ENCODE measurements at places on chromosomes 12 and 14.

DNA sequence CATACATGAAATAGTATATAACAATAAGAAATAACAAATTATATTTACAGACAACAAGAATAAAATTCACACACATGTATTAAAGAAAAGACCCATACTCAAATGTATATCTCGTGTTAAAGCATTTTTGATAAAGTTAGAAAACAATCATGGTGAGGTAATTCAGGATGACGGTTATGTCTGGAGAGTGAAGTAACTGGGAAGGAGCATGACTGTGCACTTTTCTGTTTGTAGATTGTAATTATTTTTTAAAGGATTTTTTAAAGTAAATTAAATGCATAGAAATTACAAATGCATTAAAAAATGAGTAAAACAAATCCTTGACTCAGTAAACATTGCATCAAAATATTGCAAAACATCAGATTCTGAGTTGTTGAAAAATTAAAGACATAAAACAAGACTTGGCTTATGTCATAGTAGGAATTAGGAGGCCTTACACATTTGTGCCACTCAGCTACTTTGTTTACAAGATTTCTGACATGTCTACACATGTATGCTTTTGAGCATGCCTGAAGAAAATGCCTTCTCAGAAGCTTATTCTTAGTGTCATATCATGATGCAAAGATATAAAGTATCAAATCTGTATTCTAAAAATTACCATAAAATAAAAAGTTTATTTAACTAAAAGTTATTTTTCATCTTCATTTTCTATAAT lies 1325.1 kb downstream of the SLC16A7 start:
- no peak for DNase-seq

DNA sequence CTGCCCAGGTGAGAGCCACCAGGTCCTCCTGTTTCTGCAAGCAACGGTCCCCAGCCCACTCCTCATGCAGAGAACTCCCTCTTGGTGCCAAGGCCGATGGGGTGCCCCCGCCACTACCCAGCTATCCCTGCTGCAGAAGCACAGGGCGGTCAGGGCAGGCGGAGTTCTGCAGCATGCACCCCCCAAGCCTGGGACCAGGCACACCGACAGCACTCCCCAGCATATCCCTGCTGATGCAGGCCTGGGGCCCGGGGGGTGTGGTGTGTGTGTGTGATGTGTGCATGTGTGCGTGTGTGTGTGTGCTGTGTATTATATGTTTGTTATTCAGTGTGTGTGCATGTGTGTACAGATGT lies 27.7 kb upstream of the FZD10 start:
- no peak for DNase-seq

DNA sequence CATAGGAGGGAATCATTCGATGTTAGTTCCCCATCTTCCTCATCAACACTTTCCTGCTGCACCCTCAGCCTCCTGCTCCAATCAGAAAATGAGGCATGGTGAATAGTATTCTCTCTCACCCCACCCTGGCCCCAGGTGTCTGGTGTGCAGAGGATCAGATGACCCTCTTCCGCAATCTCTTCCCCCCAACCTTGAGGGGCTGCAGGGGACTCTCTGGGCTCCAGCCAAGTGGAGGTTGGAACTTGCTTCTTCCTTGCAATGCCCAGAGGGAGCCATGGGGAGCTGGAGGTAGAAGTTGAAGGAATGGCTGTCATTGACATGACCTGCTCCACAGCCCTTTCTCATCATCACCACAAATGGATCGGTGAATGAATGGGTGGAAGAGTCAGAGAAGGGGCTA lies 20.2 kb upstream of the ESRRB start:
- DNase-seq, result no peak

DNA sequence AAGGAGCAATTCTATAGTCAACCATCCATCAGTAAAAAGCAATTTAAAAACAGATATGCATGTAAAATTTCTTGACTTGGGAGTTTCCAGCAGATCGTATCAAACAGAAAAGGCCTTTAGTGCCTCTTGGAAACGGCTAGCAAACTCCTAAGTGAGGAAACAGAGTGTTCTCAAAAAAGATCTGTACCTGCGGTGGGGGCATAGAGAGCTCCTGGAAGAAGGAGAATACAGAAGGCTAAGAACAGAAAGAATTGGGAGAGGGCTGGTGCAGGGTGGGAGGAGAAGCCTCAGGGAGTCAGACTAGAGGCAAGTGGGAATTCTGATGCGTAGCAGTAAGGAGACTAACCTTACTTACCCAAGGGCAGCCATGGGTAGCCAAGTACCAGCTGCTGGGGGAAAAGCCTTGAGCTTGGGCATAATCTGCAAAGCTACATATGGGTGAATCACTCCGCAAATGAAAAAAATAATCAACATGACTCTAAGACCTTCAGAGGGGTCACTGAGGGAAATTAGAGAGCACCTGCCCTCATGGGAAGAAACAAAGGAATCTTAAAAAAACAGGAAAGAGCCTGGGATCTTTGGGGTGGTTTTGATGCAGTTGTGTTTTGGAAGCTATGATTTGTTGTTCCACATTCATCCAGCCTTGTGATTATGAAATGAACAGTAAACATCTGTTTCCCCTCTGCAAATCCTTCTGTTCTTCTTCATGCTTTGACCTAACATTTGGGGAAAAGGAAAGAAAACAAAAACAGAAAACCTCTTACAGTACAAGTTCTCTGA lies 10.4 kb downstream of the RHOJ start:
- DNase-seq, result no peak

- DNase-seq, result no peak
These were observed 7.5 kb upstream of the G2E3 start for GRCh38 chr14:30551460-30551859.

DNA sequence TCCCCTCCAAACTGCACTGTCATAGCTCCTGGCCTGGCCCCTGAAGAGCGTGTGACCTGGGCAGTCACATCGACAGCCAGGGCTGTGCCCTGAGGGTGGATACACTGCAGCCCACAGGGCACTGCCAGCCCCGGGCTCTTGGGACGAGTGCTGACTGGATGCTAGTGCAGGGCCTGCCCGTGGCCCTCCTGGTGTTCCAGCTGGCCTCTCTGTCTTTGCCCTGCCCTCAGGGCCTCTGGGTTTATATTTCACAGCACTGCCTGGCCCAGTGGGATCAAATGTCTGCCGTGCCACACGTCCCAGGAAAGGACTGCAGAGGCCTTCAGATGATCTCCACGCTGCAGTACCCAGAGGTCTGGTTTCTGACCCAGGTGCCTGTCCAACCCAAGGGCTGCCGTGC lies 10.1 kb upstream of the CCDC197 start:
- DNase-seq, result no peak

DNA sequence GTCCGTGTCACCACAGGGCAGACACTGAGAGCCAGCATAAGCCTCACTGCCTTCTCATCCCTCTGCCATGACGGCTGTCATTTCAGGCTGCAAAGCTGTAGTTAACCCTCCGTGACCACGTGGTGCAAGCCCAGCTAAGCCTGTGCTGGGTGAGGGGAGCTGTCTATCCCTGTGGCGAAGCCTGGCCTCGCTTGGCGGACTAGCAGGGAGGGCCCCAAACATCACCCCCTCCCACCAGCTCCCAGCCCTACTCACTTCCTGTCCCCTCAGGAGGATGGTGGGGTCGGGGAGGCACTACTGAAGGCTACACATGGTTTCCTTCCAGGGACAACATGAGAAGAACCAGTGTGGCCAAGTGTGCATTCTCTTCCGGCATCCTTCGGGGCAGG lies 88.2 kb downstream of the CHGA start:
- no peak for DNase-seq

- DNase-seq, result no peak
These were observed 200.5 kb upstream of the PRICKLE1 start for GRCh38 chr12:42789808-42790760.

- no peak for DNase-seq
These were observed 24.0 kb downstream of the CREBL2 start for GRCh38 chr12:12635651-12636050.

- DNase-seq, result no peak
These were observed 107.7 kb upstream of the DCN start for GRCh38 chr12:91290354-91290753.

DNA sequence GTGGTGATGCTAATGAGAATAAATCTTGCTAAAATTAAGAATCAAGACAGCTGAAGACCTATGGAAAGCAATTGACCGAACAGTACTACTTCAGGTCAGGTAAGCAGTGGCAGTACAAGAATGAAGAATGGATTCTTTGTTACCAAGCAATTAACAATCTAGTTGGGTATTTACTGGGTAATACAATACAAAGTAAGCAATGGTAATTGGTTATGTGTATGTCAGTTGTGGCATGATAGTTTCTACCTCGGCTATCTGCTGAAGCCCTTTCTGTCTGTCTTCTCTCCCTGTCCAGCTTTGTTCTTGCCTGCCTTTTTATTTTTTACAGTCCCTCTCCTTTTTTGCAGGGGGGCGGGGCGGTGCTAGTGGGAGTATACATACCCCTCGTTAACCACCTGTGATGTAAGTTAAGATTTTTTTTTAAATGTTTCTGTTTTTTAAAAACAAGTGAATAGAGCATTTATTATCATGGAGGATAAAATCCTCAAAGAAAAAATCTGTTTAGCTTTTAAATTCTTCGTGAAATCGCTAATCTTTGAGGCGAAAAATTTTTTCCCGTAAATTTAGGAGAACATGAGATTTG lies 75.9 kb downstream of the RCOR1 start:
- DNase-seq, result no peak

DNA sequence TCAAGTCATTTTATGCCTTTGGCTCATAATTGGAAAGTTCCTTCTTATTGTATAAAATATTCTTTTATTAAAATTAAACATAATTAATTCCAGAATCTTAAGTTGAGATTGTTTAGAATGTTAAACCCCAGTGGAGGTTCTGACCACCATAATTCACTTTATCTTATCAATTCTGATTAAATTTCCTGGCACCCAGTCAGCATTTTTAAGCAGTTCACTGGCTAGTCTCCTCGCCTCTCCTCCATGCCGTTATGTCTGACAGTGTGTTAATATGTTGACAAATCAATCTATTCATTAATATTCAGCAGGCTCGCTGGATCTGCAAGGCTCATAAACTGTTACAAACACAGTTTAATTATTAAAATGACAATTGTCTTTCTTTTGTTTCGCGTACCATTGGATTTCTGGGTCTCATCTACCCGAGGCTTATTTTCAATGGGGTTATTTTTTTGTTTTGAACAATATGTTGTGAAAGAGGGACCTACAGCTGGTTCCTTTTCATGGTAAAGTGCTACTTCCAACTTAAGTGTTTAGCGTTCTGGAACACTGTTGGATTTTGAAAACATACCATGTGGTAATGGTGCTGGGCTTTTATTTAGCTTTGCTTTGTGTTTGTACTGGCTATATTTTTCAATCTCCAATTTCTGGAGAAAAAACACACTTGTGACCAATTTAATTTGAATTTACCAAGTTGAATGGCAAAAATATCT lies 339.7 kb downstream of the PRKD1 start:
- DNase-seq, result no peak
